ENCODE measurements at places on chromosomes 6 and 20.

- peaks cover 19% of the 10 kb centered on the region for H3K4me1 ChIP-seq
- DNase-seq = no peak
- no peak overlapping the region for H3K4me3 ChIP-seq
- peaks cover 60% of the 10 kb centered on the region for H3K36me3 ChIP-seq
- H3K27me3 ChIP-seq = peaks cover 2% of the 10 kb centered on the region
Measured at GRCh38 chr20:36821964-36822437, 48.4 kb upstream of the DSN1 start.

DNA sequence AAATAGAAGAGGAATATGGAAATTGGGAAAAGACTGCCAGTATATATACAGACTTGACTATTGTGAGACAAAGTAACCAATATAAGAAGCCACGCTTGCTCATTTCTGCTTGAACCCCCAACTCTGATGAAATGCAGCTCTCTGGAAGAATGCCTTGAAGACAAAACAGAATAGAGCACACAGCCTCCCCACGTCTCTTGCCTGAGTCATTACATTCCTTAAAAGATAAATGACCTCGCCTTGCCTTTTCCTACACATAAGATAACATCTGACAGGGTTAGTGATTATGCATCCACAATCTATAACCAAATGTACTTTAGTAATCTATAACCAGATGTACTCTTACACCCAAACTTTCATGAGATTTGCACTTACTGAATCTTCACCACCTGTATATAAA, 141.1 kb upstream of the EEF1E1 start:
- no peaks in the 10 kb centered on the region for H3K27me3 ChIP-seq
- no peak overlapping the region for H3K4me3 ChIP-seq
- no peak for DNase-seq
- no peaks in the 10 kb centered on the region for H3K36me3 ChIP-seq

DNA sequence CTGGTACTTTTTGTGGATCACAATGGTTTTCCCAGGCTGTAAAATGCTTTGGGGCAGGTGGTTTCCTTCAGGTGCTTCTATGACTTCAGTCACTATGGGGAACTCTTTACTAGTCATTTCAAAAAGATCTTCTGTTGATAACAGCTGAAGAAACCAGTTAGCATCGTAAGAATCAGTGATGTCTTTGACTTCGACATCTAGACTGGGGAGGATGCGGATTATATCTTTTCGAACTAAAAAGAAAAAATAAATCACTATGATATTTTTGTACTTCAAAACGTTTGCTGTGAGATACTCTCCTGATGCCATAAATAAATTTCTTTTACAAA, 87.2 kb downstream of the THEMIS start:
- H3K4me3 ChIP-seq = no peak overlapping the region
- H3K27ac ChIP-seq = no peak overlapping the region
- peaks cover 8% of the 10 kb centered on the region for H3K4me1 ChIP-seq

DNA sequence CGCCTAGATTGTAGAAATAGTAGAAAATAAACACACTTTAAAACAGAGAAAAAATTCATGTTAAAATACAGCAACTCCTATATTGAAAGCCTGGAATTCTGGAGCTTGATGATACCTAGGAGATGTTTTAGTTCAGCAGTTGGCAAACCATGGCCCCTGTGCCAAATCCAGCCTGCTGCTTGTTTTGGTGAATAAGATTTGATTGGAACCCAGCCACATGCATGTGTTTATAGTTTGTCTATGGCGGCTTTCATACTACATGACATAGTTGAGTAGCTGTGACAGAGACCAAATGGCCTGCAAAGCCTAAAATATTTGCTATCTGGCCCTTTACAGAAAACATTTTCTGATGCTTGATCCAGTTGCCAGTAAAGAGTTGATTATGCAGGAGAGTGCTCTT, 57.2 kb downstream of the PAX1 start:
- no peaks in the 10 kb centered on the region for H3K36me3 ChIP-seq
- no peak overlapping the region for H3K27ac ChIP-seq
- H3K27me3 ChIP-seq = peaks cover 6% of the 10 kb centered on the region
- no peak for DNase-seq
- H3K4me1 ChIP-seq = peaks cover 1% of the 10 kb centered on the region

DNA sequence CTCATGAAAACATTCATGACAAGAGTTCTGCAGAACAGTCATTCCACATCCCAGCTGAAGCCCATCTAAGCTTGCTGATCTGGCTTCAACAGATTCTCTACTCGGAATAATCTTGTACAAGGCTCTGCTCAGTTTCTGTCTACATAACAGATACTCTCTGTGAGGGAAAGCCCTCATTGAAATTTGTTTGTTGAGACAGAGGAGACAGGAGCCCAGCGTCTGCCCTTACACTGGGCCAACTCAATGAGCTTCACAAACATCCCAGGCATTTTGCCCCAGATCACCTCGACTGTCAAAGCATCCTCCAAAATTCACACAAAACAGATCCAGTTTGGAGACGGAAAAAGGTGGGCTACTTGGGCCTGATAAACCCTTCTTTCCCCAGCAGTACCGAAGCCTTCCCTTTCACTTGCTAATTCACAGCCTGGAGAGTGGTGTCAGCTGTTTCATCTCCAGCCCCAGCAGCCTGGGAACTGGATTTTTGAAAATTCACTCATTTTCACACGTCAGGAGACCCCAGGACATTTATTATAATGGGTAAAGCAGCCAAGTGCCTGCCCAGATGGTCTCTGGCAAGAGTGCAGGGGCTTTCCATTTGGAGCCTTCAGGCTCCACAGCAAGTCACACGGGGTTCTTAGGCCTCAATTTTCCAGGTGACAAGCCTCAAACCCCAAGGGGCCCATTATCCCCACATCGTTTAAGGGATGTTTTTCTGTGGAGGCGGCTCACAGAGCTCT, 7.3 kb downstream of the CCDC167 start:
- peaks cover 10% of the 10 kb centered on the region for H3K36me3 ChIP-seq
- H3K27ac ChIP-seq = no peak overlapping the region
- H3K4me1 ChIP-seq = peaks cover 48% of the 10 kb centered on the region

GRCh38 chr20:20743511-20744169, 31.2 kb upstream of the RALGAPA2 start:
- H3K4me3 ChIP-seq = peak overlapping the region; percentile 41
- DNase-seq = no peak
- H3K27me3 ChIP-seq = peaks cover 6% of the 10 kb centered on the region
- H3K27ac ChIP-seq = peak overlapping the region; percentile 43
- H3K4me1 ChIP-seq = peaks cover 34% of the 10 kb centered on the region

GRCh38 chr6:44428682-44429081, 41.2 kb downstream of the CDC5L start:
- H3K4me3 ChIP-seq = no peak overlapping the region
- H3K4me1 ChIP-seq = peaks cover 3% of the 10 kb centered on the region
- no peak for DNase-seq
- H3K27me3 ChIP-seq = no peaks in the 10 kb centered on the region

GRCh38 chr6:132011582-132011981, 60.4 kb upstream of the CCN2 start:
- H3K4me1 ChIP-seq = no peaks in the 10 kb centered on the region
- no peaks in the 10 kb centered on the region for H3K27me3 ChIP-seq
- no peak overlapping the region for H3K4me3 ChIP-seq
- no peak for DNase-seq

DNA sequence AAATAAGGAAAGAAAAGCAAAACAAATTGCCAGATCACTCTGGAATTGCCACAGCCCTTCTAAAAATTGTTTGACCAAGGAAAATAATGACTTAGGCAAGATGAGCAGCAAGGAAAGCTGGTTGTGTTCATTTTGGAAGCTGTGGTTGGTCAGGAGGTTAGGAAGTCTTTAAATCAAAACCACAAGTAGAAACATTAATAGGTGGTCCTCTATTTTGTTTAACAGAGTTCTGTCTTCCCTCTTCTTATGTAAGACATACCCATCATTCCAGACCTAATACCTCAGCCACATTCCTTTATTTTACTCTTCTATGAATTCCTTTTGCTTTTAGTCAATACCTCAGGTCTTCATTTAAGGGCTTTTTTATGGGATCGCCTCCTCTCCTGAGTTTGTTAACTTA, 422.2 kb upstream of the PLCB4 start:
- no peaks in the 10 kb centered on the region for H3K27me3 ChIP-seq
- peak overlapping the region; percentile 57 for H3K27ac ChIP-seq
- peaks cover 64% of the 10 kb centered on the region for H3K36me3 ChIP-seq
- DNase-seq = no peak

GRCh38 chr20:3165473-3166337, 6.0 kb upstream of the FASTKD5 start:
- no peak overlapping the region for H3K27ac ChIP-seq
- H3K4me1 ChIP-seq = peaks cover 21% of the 10 kb centered on the region
- no peak overlapping the region for H3K4me3 ChIP-seq
- H3K27me3 ChIP-seq = peaks cover 42% of the 10 kb centered on the region
- DNase-seq = no peak

DNA sequence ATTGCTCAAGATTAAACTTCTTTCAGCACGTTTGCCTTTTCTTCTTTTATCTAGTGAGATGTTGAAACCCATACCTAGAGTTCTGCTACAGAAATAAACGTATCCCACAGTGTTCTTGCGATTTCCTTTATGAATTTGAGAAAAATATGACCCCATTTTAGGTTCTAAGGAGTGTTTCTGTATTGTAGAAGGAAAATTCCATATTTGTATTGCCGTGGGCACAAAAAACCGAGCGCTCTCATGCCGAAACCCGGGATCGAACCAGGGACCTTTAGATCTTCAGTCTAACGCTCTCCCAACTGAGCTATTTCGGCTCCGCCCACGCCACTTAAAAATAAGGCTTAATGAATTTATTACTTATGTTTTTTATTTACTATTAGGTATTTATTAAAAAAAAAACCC, 23.7 kb downstream of the ZNF311 start:
- H3K27me3 ChIP-seq = peaks cover 33% of the 10 kb centered on the region
- peak overlapping the region; percentile 98 for H3K27ac ChIP-seq
- peak overlapping the region; percentile 95 for H3K4me3 ChIP-seq
- peaks cover 23% of the 10 kb centered on the region for H3K36me3 ChIP-seq

DNA sequence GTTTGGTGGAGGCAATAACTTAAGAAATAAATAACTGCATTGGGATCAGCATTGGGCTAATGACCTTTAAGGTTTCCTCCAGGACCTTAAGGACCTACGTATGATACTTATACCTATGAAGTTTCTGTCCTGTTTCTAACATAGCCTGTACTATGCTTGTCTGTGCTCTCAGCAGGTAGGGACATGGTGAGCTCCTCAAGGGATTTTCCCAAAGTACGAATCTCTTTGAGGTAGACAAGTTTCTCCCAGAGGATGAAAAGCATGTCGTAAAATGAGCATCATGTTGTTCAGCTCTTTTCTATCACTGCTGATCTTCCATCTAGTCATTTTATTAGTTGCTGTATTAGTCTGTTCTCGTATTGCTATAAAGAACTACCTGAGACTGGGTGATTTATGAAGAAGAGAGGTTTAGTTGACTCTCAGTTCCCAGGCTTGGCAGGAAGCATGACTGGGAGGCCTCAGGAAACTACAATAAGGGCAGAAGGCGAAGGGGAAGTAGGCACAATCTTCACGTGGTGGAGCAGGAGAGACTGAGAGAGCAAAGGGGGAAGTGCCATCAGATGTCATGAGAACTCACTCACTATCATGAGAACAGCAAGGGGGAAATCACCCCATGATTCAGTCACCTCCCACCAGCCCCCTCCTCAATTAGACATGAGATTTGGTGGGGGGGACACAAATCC, 77.8 kb upstream of the TGM3 start:
- peaks cover 11% of the 10 kb centered on the region for H3K4me1 ChIP-seq
- no peak overlapping the region for H3K4me3 ChIP-seq
- H3K36me3 ChIP-seq = peaks cover 8% of the 10 kb centered on the region
- peaks cover 4% of the 10 kb centered on the region for H3K27me3 ChIP-seq

DNA sequence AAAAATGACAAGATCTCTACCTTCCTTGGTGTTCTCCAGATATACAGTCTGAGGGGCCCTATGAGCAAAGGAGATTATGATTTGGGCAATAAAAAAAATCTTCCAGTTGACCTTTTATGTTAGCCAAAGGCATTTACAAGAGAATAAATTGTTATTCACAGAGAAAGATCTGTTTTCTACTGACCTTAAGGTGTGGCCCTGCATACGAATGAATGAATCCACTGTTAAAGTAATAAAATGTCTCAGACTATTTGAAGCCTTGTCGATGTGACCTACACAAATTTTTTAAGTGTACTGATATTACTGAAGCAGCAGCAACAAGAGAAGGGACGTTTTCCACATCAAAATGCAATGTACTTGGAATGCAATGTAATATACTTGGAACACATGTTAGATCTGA, 95.9 kb upstream of the SSTR4 start:
- no peak overlapping the region for H3K4me3 ChIP-seq
- no peaks in the 10 kb centered on the region for H3K4me1 ChIP-seq
- no peaks in the 10 kb centered on the region for H3K36me3 ChIP-seq
- DNase-seq = no peak

DNA sequence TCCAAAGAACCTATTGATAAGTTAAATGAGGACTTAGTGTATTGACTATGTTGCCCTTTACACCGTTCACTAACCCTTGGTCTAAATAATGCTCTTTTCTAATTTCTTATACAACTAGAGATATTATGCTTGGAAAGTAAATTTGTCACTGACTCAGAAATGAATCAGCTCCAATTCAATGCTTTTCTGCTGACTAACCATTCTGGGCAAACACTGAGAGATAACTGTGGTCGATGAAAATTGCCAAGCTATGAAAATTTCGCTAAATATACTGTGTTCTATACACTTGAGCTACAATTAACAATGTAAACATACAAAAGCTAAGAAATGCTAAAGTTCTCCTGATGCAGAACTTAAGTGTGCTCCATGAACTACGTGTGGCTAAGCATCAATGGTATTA, 23.1 kb upstream of the FBXO9 start:
- no peak for DNase-seq
- peaks cover 40% of the 10 kb centered on the region for H3K36me3 ChIP-seq
- no peaks in the 10 kb centered on the region for H3K27me3 ChIP-seq
- H3K4me1 ChIP-seq = peaks cover 26% of the 10 kb centered on the region

DNA sequence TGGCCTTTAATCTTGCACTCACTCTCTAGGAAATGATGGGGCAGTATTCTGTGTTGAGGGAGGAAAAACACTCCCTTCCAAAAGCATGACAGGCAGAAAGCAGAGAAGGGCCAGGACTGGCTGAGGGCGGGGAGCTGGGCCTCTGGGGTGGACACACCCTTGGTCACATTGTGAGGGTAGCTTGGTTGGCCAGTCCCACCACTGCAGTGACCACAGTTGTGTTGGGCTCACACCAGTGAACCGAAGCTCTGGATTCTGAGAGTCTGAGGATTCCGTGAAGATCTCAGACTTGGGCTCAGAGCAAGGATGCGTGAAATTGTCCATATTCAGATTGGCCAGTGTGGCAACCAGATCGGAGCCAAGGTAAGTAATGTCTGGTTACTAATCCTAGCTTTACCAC, at the start of gene TUBB1:
Gene TUBB1 (plus strand): TSS at position 213 of the 400 bp plus-strand sequence. CDS start 94 bp downstream, at position 307.
- peak within 1 kb of the TSS; percentile 81 for H3K27ac ChIP-seq
- H3K4me3 ChIP-seq = no peak within 1 kb of the TSS
- peaks cover 41% of the 10 kb centered on the region for H3K4me1 ChIP-seq
- H3K36me3 ChIP-seq = peaks cover 21% of the 10 kb centered on the region
- no peak for DNase-seq
- peaks cover 12% of the 10 kb centered on the region for H3K27me3 ChIP-seq

- peaks cover 6% of the 10 kb centered on the region for H3K4me1 ChIP-seq
- DNase-seq = no peak
- H3K4me3 ChIP-seq = no peak overlapping the region
Measured at GRCh38 chr6:160781298-160781697, 79.3 kb downstream of the PLG start.
